Stimulated activated CD8-positive, alpha-beta memory T cell treated with anti-CD3 and anti-CD28 coated beads, Interleukin-2, amount 100 ng/mL, for 1 hour (primary cell): ENCODE measurements at places on chromosomes 11 and 22.

GRCh38 chr11:62245271-62245753 lies 3.3 kb downstream of the SCGB1D2 start:
- no peak for DNase-seq

GRCh38 chr11:124195189-124195734 lies 12.1 kb downstream of the OR10D3 start:
- no peak for DNase-seq

- no peak for DNase-seq
These were observed 1.7 kb upstream of the MYBPC3 start for GRCh38 chr11:47353978-47354774.

GRCh38 chr11:2569731-2570210 lies 125.0 kb downstream of the KCNQ1 start:
- no peak for DNase-seq

DNA sequence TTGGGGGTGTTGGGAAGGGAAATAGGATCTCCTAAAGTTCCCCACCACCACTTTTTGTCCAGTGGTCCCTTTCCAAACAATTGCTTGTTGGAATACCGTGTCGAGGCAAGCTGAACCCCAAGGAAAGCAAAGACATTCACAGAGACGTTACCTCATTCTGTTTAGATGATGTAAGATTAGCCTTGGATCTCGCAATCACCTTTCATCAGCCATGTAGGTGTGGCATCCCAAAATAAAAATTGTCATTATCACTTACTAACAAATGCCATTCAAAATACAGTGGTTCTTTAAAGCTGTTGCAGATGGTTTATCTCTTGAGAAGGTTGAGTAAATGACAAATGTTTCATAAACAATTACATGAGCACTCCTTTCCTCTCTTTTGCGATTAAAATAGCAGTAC lies 86.5 kb upstream of the SLC25A18 start:
- no peak for DNase-seq

- no peak for DNase-seq
These were observed 74.7 kb downstream of the C11orf58 start for GRCh38 chr11:16813126-16813525.

- DNase-seq, result no peak
These were observed 101.1 kb upstream of the SPON1 start for GRCh38 chr11:13861411-13861810.

DNA sequence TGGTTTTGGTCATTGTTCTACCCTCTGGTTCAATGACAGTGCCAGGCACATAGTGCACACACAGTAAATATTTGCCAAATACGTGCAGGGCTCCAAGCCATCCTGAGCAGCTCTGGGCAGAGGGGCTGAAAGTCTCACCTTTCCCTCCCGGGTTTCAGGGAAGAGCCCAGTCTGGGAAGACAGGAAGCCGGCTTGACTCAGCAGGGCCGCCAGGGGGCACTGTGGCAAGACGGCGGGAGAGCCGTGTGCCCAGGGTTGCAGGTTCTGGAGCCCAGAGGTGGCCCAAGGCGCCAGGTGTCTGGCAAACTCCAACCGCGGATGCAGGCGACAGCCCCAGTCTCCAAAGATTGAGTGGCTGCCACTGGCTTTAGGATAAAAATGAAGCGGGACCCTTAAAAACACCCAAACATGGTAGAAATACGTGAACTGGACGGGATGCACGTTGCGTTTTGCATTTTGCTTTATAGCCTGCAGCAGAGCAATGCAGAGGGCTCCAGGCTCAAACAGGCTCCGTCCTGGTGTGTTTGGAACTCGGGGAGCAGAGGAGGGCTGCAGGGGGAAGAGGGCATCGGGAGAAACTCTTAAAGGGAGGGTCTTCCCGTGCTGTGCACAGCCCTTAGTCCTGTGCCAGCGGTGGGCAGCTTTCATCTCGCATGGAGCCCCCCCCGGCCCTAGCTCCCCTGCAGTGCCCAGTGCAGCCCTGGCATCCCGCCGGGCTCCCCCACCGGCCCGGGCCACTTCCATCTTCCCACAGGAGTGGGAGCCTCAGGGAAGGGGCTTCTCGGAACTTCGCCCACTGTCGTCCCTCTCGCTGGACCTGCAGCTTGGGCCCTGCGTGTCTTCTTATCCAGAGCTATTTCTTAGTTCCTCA lies 10.7 kb downstream of the KRTAP5-5 start:
- no peak for DNase-seq

GRCh38 chr11:109249597-109249996 lies 172.4 kb upstream of the C11orf87 start:
- no peak for DNase-seq

DNA sequence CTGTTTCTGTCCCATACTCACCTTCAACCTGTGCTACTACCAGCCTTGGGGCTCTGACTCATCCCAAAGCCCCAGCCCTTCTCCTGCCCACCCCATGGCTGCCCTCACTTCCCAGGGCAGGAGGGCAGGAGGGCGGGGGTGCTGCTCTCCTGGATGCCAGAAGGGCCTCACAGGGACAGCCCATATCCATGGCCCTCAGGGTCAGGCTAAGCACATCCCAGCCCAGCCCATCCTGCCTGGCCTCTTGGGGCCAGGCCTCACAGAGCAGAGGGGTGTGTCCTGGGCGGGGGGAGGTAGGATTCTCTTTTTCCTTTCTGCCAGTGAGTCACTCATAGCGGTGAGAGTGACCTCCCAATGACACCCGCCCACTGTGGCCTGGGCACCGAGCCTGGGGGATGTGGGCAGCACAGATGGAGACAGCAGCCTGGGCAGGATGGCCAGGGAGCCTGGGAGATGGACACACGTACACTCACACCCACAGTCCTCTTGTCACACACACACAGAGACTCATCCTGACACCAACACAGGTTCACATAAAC lies 2.4 kb downstream of the LTBP3 start:
- no peak for DNase-seq

DNA sequence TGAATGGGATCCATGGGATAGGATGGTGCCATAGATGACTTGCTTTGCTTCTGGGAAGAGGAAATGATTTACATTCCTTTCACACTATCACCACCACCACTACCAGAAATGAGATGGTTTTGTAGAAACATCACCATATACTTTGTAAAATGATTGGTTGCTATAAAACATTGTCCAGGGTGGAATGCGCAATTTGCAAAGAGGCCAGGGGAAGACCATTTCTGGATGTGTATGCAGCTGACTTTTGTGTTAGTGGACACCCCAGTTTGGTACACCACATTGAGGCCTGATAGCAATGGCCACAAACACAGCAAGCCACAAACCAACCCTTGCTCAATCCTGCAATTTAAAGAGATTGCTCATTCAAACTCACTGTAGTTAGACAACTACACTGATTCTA lies 56.7 kb upstream of the RCN1 start:
- DNase-seq, result no peak

DNA sequence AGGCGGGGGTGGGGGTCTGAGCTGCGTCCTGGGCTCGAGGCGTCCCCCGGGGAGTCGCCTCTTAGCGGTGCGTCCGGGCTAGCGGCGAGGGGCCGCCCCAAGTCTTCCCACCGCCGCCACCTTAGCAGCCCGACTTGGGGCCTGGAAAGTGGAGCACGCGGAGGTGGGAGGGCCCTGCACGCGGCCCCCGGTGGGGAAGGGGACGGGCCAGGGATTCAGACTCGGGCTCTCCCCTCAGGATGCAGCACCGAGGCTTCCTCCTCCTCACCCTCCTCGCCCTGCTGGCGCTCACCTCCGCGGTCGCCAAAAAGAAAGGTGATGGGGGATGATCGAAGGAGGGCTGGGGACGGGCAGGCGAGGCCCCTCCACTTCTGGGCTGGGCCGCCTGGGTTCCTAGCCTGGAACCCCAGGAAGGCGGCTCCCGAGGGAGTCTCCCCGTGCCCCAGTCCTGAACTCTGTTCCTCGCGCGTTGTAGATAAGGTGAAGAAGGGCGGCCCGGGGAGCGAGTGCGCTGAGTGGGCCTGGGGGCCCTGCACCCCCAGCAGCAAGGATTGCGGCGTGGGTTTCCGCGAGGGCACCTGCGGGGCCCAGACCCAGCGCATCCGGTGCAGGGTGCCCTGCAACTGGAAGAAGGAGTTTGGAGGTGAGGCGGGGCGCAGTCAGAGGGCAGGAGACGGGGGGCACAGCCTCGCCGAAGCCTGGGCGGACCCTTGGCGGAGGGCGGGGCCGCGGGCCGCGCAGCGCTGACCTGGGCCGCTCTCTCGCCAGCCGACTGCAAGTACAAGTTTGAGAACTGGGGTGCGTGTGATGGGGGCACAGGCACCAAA lies 563 bp downstream of the MDK start:
- DNase-seq, result no peak

DNA sequence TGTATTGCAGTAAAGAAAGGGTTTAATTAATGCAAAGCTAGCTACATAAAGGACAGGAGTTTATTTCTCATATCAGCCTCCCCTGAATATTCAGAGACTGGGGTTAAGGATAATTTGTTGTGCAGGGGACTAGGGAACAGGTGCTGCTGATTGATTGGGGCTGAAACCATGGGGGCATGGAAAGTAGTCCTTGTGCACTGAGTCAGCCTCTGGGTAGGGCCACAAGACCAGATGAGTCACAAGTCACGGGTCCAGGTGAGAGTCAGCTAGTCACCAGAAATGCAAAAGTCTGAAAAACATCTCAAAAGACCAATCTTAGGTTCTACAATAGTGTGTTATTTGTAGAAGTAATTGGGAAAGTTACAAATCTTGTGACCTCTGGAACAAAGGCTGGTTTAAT lies 32.9 kb upstream of the SYT13 start:
- DNase-seq, result no peak

DNA sequence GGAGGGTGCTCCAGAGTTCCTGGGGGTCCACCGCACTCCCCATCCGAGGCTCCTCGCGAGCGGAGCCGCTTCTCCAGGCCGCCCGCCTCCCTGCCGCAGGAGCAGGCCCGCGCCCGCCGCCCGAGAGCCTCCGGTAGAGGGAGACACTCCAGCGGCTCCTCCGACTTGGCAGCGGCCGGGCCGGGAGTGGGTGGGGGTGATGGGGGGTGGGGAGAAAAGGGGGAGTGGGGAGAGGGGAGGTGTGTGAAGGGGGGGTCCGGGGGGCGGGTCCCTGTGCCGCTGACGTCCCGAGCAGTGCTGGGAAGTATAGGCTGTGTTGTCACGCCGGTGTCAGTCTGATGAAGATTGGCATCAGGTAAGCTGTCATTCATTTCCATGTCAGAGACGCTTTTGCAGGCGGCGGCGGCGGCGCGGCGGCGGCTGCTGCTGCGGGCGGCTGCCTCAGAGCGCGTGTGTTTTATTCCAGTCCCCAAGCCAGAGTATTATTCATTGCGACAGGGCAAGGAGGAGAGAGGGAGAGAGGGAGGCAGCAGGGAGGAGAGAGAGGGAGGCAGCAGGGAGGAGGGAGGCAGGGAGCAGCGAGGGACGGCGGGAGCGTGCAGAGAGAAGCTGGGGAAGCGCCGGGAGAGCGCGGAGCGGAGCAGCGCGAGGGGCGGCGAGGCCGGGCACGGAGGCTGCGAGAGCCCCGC lies at the start of gene PKNOX2:
PKNOX2 (plus strand) TSS at position 330 of the 689 bp plus-strand sequence. CDS start 186,555 bp downstream, outside the sequence.
- DNase-seq, result peak; percentile 55
